ENCODE measurements at places on chromosomes 5 and 9.

GRCh38 chr5:636951-637350 is 24.8 kb downstream of the CEP72 start:
- no peak for DNase-seq

GRCh38 chr9:89425024-89425805 is 72.7 kb downstream of the SEMA4D start:
- DNase-seq, result no peak

GRCh38 chr9:93874242-93874641 is 80.9 kb downstream of the BARX1 start:
- no peak for DNase-seq

GRCh38 chr5:170522211-170523141 is 18.7 kb downstream of the KCNIP1 start:
- DNase-seq, result no peak

DNA sequence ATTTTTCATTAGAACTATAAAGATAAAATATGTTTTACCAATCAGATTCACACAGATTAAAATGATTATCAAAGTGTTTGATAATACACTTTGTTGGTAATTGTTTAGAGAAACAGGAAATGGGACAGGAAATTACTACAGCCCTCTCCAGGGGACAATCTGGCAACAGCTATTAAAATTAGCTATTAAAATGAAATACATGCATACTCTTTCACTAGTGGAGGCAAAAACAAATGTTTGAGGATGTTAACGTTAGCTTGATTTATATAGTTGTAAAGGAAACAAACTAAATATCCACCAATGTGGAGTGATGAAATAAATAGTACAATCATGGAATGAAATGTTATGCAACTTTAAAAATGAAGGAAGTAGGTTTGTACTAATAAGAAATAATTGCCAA is 53.7 kb downstream of the TARS1 start:
- DNase-seq, result no peak

GRCh38 chr5:68396722-68397121 is 181.2 kb downstream of the PIK3R1 start:
- peak; percentile 22 for DNase-seq
